ENCODE measurements at places on chromosomes 5 and 9.

GRCh38 chr5:136769900-136770684 is 404.7 kb upstream of the TRPC7 start:
- DNase-seq, result peak; percentile 51

DNA sequence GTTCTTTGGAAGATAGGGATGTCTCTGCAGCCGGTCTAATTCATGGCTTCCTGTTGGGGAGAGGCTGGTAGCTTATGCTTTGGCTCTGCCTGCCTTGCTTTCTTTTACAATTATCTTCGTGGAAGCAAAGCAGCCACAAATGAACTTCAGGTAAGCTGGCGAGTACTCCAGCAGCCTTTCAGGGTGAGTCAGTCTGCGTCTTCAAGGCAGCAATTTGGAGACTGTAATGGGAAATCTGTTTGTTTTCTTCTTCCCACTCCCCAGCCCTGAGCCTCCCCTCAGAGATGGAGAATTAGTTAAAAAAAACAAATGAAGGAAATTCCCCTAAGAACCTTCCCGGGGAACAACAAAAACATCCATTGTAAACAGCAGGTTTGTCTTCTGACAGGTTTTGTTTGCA is 100.1 kb downstream of the PSAT1 start:
- no peak for DNase-seq

GRCh38 chr5:131222731-131223130 is 41.1 kb upstream of the CDC42SE2 start:
- no peak for DNase-seq

GRCh38 chr9:77016121-77016525 is 3.3 kb upstream of the FOXB2 start:
- no peak for DNase-seq

GRCh38 chr9:17656889-17657288 is 78.0 kb downstream of the SH3GL2 start:
- no peak for DNase-seq

GRCh38 chr9:115098226-115098965 is 19.6 kb downstream of the TNC start:
- no peak for DNase-seq

- DNase-seq, result no peak
Observed at GRCh38 chr9:130945173-130945572, 6.1 kb upstream of the FIBCD1 start.

DNA sequence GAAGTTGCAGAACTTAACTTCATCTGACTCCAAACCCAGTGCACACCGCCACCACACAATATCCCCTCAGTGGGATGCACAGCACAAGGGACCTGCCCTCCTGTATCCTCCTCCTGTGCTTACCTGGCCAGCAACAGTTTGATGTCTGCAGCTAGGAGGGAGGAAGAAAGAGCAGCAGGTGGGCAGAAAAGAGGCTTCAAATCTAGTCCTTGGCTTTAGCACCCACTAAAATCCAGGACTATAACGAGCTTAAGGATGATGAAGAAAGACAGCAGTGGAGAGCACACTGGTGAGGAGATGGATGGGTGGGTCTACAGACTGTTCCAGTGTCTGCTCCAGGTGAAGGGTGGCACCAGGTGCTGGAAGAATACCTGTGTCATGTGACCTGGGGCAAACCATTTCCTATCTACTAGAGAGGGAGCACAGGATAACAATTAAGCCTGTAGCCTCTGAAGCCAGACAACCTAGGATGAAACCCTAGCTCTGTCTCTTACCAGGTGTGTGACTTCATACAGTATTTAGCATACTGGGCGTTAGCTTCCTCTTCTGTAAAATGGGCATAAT is 100.0 kb downstream of the SH3TC2 start:
- DNase-seq, result no peak

DNA sequence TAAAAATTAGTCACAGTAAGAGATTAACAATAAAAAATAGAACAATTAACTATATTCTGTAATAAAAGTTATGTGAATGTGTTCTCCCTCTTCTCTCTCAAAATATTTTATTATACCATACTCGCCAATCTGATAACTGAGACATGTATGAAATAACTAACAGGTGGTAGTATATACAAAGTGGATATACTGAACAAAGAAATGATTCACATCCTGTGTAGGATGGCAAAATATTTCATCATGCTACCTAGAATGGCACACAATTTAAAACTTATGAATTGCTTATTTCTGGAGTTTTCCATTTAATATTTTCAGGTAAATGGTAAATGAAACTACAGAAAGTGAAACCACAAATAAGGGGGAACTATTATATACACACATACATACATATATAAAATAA is 152.5 kb downstream of the RNF180 start:
- no peak for DNase-seq

DNA sequence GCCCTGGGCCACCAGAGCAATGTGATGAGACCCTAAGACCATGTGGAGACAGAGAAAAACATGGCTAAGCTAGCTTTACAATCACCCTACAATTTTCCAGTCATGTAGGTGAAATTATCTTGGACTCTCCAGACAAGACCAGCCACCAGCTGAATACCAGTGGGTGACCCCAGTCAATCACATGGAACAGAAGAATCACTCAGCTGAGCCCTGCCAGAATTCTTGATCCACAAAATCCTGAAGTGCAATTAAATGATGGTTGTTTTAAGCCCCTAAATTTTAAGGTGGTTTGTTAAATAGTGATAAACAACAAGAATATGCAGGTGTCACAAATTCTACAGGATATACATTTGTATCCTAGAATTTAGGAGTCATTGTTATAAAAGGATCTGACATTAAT is 69.5 kb upstream of the SMIM15 start:
- no peak for DNase-seq

- no peak for DNase-seq
Observed at GRCh38 chr9:114318416-114318815, 4.5 kb upstream of the ORM1 start.

GRCh38 chr5:95380103-95380628 is 11.0 kb upstream of the FAM81B start:
- no peak for DNase-seq

- no peak for DNase-seq
Observed at GRCh38 chr9:130871395-130872062, 25.1 kb downstream of the QRFP start.

GRCh38 chr9:27473111-27473529 is 51.0 kb upstream of the IFNK start:
- DNase-seq, result no peak

DNA sequence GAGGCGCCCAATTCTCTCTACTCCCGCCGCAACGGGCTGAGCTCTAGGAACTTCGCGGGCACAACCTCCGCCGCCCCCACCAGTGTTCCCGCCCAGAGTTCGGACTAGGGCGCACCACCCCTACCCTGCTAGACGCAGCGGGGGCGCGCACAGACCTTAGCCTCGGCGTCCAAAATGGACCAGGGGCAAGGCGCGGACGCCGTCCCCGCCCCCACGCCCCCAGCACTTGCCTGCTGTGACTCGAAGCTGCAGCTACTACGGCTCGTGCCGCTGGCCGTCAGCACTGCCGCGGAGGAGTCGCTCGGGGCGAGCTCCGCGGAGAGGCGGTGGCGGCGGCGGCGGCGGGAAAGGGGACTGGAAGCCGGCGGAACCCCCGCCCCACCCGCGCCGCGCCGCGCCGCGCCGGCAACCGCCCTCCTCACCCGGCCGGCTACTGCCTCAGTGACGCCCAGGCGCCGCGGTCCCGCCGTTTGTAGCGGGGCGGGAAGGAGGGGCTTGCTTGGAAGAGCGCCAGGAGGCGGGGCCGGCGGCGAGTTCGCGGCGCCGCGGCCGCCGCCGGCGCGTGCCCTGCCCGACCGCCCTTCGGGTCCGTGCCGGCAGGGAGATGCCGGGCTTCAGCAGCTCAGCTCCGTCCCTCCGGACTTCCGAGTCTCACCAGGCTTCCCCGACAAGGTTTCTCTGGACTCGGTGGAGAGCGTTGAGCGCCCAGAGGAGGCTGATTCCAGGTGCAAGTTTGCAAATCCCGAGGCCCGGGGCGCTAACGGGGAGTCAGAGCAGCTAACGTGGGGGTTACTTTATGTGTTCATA is 4.5 kb downstream of the ELAVL2 start:
- DNase-seq, result no peak

DNA sequence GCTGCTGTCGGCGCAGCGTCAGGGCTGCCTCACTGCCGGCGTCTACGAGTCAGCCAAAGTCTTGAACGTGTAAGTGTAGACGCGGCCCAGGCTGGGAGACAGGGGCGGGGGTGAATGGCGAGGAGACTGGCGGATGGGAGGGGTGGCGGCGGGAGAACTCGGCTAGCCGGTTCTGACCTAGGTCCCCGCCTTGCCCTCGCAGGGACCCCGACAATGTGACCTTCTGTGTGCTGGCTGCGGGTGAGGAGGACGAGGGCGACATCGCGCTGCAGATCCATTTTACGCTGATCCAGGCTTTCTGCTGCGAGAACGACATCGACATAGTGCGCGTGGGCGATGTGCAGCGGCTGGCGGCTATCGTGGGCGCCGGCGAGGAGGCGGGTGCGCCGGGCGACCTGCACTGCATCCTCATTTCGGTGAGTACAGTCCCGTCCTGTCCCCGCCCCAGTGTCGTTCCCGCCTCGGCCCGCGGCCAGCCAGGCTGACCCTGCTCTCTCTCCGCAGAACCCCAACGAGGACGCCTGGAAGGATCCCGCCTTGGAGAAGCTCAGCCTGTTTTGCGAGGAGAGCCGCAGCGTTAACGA is 745 bp downstream of the GADD45G start:
- peak; percentile 64 for DNase-seq

- DNase-seq, result no peak
Observed at GRCh38 chr5:146888351-146888978, 9.9 kb upstream of the PPP2R2B start.

GRCh38 chr5:102865171-102865509 is 110.0 kb downstream of the PAM start:
- peak; percentile 18 for DNase-seq

- DNase-seq, result no peak
Observed at GRCh38 chr5:139038613-139039305, 159.4 kb downstream of the SIL1 start.

DNA sequence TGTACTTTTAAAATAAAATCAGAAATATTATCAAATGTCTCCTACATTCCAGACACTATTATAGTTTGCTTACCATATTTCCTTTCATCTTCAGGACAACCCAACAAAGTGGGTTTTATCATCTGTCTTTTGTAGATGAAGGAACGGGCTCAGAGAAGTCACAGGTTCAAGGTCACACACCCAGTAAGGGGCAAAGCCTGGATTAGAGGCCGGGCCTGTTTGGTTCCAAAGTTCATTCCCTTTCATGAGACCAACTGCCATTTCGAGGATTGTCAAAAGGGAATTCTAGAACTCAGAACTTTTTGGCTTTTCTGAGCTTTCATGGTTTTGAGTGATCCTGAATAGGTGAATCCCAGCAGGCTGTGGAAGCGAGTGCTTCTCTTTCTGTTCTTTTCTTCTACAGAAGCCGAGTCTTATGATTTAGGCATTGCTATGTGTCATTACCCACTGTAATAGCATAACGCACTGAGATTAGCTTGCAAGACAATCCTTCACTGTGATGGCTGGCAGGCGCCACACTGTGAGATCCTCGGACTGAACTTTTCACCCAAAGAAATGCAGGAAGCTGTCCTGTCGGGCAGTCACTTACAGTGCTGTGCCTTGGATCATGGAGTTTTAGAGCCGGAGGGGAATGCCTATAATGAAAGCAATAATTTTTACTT is 43.8 kb upstream of the ANKH start:
- DNase-seq, result peak; percentile 62

DNA sequence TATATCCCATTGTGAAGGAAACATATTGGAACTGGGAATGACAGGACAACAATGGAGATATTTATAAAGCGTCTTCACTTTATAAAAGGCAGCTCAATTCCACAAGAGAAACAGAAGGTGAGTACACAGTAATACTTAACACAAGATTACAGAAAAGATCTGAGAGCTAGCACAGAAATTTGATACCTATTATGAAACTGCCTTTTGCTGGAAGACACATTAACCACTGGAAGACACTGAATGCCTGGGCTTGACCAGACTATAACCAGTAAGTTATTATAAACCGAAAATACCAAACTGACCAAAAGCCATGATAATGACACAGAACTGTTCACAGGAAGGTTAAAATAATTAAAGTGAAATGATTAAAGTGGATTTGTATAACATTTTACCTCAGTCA is 195.4 kb downstream of the NR2F1-AS1 start:
- no peak for DNase-seq

DNA sequence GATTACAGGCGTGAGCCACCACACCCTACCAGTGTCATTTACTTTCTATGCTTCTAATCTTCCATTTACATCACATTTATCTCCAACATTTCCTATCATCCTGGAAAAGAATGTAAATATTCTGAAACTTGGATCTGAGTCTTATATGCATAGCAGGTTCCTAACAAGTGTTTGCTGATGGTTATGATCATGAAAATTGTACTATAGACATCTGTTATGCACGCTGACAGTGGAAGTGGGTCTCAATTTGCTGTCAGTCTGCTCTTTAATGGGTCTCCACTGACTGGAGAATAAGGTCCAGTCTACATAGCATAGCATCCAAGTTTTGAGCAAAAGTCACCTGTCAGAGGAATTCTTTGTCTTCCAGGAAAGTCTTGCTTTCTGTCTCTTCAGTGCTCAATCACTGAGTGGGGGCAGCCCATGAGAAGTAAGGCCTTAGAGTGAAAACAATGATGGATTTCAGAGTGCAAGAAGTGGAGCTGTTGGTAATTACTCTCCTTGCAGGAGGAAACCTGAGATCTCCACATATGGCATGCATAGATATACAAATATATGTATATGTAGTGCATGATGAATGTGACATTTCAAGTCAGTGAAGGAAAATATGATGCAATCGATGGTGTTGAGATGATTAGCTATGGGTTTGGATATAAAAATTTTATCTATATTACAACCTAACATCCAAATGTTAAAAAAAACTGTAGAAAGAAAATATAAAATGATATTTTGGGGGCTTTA is 29.2 kb upstream of the MSANTD3 start:
- DNase-seq, result no peak

GRCh38 chr5:60372786-60373185 is 327.2 kb downstream of the DEPDC1B start:
- DNase-seq, result no peak

GRCh38 chr5:40490464-40491111 is 189.1 kb upstream of the PTGER4 start:
- DNase-seq, result no peak

Measured in trophoblast cell (in vitro differentiated cells and primary cell).